ENCODE measurements at places on chromosomes 12 and 14. TPM values are rescaled to one million over a fixed set of nuclear protein-coding genes. Genes with fewer than 3 reads are reported as not detected.

The ASB8 gene
- total RNA-seq = 20.6 TPM

The FAM186B gene
- total RNA-seq = 0.53 TPM

The SCN8A gene
- total RNA-seq = 0.26 TPM

The ANO2 gene
- total RNA-seq = 0.13 TPM

The FAR2 gene
- 11.0 TPM for total RNA-seq

The OAS2 gene
- 12.3 TPM for total RNA-seq

The PRIMA1 gene
- not detected for total RNA-seq

The TPPP2 gene
- total RNA-seq = not detected

The CCDC197 gene
- not detected for total RNA-seq

The SYT1 gene
- 1.1 TPM for total RNA-seq
